ENCODE measurements at places on chromosomes 6 and 20.

DNA sequence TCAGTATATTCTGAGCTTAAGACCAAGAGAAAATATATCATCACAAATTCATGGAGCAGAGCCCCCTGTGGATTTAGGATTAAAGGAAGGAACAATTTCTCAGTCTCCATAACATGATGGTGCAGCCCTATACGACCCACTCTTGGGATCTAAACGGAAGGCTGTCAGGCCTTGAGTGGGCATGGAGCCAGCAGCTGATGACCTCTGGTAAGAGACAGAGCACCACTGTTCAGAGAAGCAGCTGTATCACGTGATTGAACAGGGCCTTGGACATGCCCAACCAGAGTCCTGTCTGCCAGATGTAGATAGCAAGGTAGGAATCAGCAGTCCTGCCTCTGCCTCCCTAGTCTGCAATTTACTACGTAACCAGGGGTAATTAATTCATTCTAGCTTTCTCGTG is 259.4 kb upstream of the POU3F2 start:
- no peak for DNase-seq

- DNase-seq = no peak
Observed at GRCh38 chr6:84522135-84522549, 242.3 kb downstream of the TBX18 start.

DNA sequence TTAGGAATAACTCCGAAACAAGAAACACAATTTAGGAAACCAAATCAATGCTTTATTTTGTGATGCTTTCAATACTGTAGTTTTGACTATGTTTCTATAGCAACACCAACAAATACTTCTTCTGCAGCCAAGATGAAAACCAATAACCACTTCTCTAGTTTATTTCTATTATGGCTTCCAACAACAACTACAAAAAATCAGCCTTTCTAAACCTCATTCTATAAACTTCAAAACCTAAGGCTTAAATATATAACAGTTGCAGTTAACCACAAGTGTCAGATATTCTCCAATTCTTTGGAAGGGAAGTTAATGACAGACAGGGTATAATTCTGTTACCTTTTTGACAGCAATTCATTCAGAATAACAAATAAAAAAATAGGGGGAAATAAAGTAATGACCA is 80.9 kb downstream of the EPB41L2 start:
- DNase-seq = no peak

DNA sequence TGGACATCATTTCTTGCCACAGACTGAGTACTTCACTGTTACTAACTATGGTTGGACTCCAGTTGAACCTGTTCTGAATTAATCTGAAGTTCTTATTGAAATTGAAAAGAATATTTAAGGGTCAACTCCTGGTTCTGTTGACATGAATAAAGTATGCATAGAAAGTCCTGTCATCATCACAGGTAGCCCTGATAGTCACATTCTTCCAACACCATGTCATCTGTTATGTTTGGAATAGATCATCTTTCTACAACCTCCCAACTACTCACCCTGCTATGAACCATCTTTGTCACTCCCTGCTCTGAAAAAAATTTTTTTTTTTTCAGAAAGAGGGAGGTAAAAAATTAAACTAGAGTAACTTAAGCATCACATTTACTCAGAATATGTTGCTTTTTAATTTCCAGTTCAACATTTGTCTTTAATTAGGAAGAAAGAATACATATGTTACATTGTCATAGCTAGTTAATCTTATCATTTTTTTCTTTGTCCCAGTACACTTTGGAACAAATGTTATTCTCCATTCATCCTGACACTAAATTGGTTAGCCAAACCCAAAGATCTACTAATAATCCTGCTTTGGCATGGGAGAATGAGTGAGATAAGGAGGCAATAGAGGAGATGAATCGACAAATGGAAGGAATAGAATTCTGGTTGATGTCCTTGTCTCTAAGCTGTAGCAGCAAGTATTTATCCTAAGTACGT is 775.1 kb upstream of the NRSN1 start:
- no peak for DNase-seq

DNA sequence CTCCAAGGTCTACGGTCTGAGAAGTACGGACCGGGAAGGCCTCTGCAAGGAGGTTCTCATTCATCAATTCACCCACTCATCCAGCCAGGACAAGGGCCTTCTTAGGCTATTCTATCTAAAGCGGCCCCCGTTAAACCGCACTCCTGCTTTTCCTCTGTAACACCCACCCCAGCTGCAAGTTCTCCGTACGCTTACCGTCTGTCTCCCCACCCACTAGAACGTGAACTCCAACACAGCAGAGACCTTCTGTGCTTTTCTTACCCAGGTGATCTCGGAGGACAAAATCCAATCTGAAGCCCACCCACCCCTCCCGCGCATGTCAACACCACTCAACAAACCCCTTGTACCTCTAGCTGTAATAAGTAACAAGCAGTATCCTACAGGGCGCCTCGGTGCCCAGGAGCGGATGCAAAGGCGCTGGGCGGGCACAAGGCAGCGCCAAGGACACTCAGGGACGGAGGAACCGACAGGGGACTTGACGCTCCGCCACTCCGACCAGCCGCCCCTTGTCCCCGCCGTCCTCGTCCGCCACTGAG is 351 bp downstream of the AURKA start:
- no peak for DNase-seq

DNA sequence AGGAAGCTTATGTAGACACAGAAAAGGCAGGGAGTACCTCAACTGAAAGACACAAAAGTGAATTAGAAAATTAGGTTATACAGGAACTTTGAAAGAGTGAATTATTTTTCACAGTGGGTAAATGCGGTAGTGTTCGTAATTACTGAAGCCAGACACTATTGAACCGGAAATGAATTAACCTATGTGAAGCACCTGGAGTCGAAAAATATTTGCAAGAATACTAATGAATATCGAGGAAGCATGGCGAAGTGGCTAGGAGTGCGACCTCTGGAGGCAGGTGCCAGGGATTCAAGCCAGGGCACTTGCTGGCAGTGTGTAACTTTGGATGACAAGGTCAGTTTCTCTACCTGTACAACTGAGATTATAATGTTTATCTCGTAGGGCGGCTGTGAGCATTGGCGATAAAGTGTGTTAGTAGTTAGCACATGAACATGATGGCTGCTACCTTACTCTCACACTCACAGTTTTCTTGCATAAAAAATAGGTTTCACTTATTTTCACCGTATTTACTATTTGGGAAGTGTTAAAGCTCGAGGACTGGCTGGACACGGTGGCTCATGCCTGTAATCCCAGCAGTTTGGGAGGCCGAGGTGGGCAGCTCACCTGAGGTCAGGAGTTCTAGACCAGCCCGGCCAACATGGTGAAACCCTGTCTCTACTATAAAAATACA is 567 bp upstream of the SLC18B1 start:
- peak; percentile 78 for DNase-seq
